ENCODE measurements at places on chromosomes 5 and 9.

DNA sequence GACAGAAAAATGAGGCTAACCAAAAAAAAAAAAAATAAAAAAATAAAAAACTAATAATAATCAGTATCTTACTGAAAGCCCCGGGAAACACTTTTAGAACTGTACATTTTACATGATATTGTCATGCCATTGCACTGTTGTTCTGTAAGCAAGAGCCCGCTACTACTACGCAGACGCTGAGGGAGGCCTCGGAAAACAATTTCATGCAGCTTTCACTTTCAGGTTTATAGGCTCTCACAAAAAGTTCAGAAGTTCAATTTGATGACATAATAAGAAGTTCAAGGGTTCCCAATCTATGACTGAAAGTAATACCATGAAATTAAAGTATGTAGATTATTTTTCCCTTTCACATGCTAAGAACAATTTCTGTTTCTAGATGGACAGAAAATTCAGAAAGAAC is 318.3 kb upstream of the ITGA1 start:
- no peak for DNase-seq

DNA sequence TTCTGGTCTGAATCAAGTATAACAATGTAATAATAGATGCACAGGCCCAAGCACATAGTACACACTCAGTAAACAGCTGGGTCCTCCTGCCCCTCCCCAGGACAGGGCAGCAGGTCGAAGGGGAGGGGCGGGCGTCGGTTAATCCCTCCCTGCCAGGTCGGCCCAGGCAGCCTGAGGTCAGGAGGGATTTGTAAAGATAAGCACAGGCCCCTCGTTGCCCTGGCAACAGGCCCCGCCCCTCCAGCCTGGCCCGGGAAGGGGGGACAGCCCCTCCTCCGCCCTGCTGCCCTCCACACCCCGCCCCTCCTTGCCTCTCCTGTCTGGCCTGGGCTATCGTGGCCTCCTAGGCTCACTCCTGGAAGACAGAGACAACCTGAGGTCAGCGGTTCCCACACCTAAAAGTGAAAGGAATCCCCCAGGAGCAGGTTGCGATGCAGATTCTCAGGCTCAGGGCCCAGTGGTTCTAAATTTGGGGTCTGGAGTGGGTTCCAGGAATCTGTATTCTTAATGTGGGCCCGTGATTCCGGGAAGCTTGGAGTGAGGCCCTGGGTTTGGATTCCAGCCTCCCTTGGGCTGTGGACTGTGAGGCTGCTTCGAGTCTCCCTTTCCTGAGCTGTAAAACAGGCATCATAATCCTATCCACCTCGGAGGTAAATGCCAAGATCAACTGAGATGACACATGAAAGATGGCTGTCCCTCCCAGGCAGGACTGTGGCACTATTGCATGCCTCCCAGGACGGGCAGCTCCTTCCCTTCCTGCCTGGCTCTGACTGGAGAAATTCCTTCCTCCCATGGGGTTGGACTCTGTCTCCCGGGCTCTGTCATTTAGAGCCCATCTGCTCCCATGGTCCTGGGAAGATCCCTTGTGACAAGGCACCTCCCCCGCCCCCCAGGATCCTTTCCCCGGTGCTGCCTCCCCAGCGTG is 4.4 kb downstream of the CRB2 start:
- DNase-seq: no peak

DNA sequence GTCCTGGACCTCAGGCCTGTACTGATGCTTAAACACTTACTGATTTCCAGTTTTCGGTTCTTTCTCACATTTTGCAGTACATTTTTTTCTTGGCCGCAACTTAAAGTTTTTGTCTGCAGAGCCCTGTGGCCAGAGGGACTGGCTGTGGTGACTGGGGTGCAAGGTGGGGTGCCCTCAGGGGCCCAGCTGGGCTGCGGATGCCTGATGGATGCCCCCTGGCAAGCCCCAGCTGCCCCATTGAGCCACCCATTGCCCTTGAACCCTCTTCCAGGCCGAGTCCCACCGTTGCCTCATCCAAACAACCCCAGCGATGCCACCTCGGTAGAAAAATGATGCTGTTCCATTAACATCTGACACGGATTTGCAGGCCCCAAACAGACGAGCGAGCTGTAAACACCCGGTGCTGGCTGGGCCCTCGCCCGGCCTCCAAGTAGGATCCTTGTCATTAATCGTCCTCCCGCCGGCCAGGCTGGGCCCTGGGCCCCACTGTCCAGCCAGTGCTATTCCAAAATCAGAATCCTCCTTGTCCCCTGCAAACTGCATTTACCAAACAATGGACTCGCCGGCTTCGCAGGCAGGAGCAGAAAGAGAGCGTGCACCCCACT is 107.9 kb downstream of the PHF2 start:
- no peak for DNase-seq

- DNase-seq: no peak
Measured at GRCh38 chr5:71767661-71768060, 48.6 kb downstream of the CARTPT start.

GRCh38 chr9:80644044-80644443 is 1045.3 kb downstream of the TLE1 start:
- DNase-seq: no peak

DNA sequence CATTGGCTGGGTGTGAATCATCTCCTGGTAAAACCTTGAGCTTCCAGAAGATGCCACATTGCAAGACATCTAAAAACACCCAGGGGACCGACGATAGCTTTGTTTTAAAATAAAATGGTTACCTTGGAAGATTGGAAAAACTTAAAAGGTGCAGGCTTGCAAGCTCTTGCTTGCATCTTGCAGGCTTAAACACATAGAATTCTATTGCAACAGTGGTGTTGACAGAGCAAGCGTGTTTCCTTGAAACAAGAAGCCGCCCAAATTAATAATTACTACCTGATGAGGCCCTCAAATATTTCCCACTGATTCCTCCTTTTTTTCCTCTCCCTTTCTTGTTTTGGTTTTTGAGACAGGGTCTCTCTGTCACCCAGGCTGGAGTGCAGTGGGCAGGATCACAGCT is 137.1 kb upstream of the BASP1 start:
- no peak for DNase-seq

DNA sequence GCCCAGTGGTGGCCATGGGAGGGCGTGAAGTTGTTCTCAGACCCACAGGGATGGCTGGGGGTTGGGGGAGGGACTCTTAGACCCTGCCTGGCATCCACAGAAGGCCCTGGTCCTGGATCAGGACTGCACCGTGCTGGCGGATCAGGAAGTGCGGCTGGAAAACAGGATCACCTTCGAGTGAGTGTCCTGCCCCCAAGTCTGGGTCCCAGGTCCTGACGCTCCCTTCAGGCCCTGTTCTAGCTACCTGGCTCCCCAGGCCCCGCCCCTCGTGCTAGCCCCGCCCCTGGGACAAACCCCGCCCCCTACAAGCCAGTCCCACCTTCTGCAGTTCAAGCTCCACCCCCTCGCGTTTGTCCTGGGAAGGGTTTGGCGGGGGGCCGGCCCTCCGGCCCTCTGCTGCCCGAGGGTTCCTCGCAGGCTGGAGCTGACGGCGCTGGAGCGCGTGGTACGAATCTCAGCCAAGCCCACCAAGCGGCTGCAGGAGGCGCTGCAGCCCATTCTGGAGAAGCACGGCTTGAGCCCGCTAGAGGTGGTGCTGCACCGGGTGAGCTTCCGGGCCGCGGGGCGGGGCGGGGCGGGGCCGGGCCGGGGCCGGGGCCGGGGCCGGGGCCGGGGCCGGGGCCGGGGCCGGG is 12.9 kb downstream of the RGS14 start:
- DNase-seq: no peak

- no peak for DNase-seq
Measured at GRCh38 chr9:98378206-98378780, 122.8 kb upstream of the TBC1D2 start.

GRCh38 chr5:21145376-21145775 is 1157.4 kb upstream of the CDH18 start:
- no peak for DNase-seq

GRCh38 chr5:19795218-19795617 is 192.8 kb downstream of the CDH18 start:
- no peak for DNase-seq

GRCh38 chr9:112283582-112284253 is 49.7 kb downstream of the PTBP3 start:
- no peak for DNase-seq

DNA sequence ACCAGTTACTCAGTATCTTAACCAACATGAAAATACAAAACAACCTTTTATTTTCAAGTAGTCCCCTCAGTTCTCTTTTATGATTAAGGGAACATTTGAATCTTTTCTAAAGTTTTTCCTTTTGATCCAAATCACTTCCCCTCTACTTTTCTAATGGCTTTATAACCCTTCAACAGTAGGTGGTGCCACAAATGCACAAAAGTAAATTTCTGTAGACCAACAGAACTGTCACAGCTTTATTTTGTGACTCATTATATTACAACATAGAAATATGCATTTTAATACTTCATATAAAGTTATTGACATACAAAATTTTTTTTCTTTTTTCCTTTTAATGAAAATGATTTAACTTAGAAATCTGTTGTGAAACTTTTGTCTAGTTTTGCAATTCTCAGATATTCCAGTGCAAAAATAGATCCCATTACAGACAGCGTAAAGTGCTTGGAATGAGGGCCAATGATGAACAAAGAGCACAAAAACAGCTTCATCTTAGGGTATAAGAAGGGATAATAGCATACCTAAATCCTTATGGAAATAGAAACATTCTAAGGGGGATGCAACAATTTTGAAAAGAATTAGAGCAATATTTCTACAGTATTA is 17.0 kb downstream of the NIPSNAP3B start:
- no peak for DNase-seq

DNA sequence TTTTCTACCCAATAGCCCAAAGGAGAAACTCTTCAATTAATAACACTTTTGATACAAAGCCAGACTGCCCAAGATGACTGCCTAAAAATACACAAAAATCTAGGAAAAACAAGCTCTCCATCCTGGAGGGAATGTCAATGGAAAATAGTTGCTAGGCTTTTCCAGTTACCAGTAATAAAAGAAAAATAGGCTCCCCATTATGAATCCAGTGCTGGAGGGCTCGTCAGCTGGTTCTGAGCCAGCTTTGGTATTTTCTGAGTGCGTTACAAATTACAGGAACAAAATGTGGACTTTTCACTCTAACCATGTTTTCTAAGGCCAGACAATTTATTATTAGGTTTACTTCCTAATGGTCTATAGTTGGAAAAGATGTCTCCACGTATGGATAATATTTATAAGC is 414.5 kb downstream of the ACTL7B start:
- no peak for DNase-seq

- DNase-seq: no peak
Measured at GRCh38 chr9:86707932-86708510, 239.3 kb downstream of the GAS1 start.

DNA sequence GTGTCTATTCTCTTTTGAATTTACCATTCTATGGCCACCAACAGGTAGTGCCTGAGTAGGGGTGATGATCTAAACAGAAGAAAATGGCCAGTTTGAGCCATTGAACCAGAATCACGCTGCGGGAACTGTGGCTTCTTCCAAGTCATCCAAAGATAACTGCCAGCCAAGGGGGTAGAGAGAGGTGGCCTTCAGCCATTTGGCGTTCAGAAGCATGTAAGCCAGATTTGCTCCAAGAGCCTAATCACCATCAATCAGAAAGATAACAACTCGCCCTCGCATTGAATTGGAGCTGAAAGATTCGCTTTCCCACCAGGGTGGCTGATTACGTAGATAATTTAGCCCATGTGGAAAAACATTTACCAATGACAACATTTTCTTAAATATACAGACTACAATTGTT is 1302.7 kb upstream of the DMAC1 start:
- no peak for DNase-seq

DNA sequence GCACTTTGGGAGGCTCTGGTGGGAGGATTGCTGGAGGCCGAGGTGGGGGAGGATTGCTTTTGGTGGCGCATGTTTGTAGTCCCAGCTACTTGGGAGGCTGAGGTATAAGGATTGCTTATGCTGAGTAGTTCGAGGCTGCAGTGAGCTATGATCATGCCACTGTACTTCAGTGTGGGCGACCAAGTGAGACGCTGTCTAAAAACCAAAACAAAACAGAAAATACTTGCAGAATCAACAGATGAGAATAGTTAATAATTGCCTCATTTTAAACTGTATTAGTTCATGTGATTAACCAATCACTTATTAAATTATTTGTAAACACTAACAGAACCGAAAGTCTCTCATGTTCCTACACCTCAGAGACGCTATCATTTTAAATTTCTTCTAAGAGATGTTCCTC is 118.1 kb downstream of the CCDC171 start:
- DNase-seq: no peak

GRCh38 chr5:137743031-137743640 is 7.2 kb upstream of the KLHL3 start:
- DNase-seq: no peak

- DNase-seq: no peak
Measured at GRCh38 chr5:6826756-6827155, 113.5 kb downstream of the TENT4A start.

- no peak for DNase-seq
Measured at GRCh38 chr9:137606005-137606621, 627 bp downstream of the ARRDC1 start.

GRCh38 chr5:134893748-134894505 is 11.0 kb upstream of the PCBD2 start:
- no peak for DNase-seq

GRCh38 chr5:118440496-118440895 is 547.9 kb downstream of the DTWD2 start:
- no peak for DNase-seq

GRCh38 chr5:116152169-116152568 is 67.3 kb downstream of the COMMD10 start:
- no peak for DNase-seq

DNA sequence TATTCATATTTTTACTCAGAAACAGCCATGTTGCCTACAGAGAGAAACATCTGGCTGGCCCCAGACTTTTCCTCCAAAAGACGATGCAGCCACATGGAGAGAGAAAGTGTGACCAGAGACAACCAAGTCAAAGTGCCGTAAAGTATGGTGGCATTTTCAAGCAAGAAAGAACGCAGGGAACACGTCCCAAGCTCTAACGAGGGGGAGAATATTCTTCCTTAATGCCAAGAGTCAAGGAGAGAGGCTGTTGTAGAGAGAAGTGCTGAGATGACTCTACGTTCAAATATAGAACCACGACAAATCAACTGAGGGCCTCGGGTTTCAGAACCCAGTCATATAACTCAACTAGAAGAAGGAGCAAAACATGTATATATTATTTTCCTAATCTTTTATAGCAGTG is 55.9 kb downstream of the FNBP1 start:
- DNase-seq: no peak

GRCh38 chr9:127588740-127589506 is 23.2 kb upstream of the STXBP1 start:
- no peak for DNase-seq

GRCh38 chr5:64165500-64166200 is at the start of gene RNF180:
Gene RNF180 (plus strand): TSS chr5:64165843. CDS start chr5:64200808, 34,965 bp downstream.
- no peak for DNase-seq

GRCh38 chr5:171158581-171158980 is 150.5 kb upstream of the TLX3 start:
- DNase-seq: no peak

- no peak for DNase-seq
Measured at GRCh38 chr5:85140471-85140870, 755.8 kb upstream of the EDIL3 start.

- no peak for DNase-seq
Measured at GRCh38 chr5:177354711-177355110, 3.0 kb upstream of the RGS14 start.

DNA sequence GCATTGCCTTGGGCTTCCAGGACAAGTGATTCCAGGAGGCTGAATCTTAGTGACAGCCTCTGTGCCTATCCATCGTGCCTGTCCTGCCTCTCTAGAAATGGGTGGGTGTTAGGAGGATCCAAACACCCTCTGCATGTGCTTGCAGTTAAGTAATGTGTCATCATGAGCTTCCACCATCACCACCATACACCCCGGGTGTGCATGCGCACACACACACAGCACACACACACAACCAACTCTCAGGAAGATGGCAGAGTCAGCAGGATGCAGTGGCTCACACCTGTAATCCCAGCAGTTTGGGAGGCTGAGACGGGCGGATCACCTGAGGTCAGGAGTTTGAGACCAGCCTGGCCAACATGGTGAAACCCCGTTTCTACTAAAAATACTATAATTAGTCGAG is 22.8 kb upstream of the CERCAM start:
- no peak for DNase-seq

Measured in esophagus squamous epithelium (tissue), 5 donors.